Upper lobe of left lung (tissue), 6 donors: ENCODE measurements at places on chromosomes 16 and 17. TPM values are rescaled to one million over a fixed set of nuclear protein-coding genes. Genes with fewer than 3 reads are reported as not detected.

- no peak for DNase-seq
Measured at GRCh38 chr17:48074322-48075081, 26.3 kb downstream of the NFE2L1 start.

Gene PYDC1
- not detected for total RNA-seq

Gene CHST4
- total RNA-seq: 2.2 TPM

Gene TBC1D3L
- 9.4 TPM for total RNA-seq

Gene KCNJ18
- total RNA-seq: not detected

DNA sequence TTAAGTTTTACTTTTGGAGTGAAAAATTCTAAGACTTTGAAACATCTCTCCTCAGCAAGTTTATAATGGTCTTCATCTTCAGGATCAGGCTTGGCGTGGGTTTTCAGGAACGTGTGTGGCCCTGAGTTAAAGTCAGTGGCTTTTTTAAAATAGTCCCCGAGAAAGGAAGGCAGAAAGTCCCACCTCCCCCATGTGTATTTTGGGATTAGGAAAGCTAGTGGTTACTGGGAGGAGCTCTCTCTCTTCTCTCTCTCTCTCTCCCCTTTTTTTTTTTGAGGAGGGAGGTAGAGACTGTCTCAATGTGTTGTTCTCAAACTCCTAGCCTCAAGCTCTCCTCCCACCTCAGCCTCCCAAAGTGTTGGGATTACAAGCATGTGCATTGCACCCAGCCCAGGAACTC, 213.2 kb downstream of the IRX3 start:
- DNase-seq: no peak

GRCh38 chr17:81561494-81561885, 9.3 kb upstream of the FAAP100 start:
- DNase-seq: no peak

Gene CD19
- total RNA-seq: 0.46 TPM
